Endothelial cell of umbilical vein (primary cell): ENCODE measurements at places on chromosomes 7 and 10.

DNA sequence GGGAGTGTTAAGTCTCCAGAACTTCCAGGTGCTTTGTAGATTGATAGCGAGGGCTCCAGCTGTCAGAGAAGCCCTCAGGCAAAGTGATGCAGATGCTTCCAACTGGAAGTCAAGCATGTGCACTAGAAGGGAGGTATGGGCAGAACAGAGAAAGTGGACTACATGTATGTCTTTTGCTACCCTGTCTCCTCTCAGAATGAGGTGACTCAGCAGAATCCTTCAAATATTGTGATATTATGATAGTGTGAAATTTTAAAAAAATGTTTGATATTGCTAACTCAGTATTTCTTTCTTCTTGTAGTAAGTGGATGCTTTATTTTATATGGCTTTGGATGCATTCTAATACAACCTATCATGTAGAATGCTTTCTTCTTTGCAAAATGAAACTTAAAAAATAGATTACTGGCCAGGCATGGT is 138.9 kb upstream of the SVIL start:
- no peak for DNase-seq

- no peak for DNase-seq
Observed at GRCh38 chr7:155941688-155942087, 129.4 kb upstream of the SHH start.

DNA sequence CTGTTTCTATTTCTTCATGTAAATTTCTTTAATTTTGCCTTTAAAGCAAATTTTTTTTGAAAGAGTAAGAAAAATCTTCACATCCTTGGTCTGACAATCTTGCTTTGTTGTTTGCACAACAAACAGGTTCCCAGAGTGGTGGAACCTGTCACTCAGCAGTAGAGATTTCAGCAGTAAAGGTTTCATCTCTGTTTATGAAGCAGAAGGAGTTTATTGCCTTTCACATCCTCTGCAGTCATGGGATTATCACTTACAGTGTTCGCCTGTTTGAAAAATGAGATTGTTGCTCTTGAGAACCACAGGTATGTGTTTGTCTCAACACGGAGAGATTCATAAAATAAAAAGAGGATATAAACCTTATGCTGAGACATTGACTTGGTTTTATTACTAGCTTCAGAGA is 342.6 kb downstream of the IPMK start:
- no peak for DNase-seq

- DNase-seq: no peak
Observed at GRCh38 chr10:33180390-33180789, 154.1 kb downstream of the NRP1 start.

DNA sequence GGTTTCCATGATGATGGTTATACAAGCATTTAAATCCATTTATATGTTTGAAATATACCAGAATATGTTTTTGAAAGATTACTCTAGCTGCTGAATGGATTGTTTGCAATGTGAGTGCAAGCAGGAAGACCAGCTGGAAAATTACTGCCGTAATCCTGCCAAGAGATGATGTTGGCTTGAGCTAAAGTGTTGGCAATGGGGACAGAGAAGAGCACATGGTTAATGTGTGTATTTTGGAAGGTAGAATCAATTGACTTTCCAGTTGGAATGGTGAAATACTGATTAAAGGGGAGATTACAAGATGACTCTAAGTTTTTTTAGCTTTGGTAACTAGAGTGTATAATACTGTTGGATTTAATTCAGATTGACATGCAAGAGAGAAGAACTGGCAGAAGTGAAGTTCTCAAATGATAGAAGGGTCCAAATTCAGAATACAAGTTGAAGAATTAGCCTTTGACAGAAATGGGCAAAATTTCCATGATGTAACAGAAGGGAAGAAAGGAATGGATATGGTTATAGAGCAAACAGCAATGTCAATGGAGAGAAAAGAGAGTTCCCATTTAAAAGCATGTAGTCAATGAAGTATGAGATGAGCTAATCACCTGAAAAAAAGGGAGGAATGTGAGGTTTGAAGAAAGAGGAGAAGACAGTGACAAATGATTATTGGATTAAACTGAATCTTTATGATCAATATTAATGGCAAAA is 422.0 kb downstream of the CDC14C start:
- no peak for DNase-seq

DNA sequence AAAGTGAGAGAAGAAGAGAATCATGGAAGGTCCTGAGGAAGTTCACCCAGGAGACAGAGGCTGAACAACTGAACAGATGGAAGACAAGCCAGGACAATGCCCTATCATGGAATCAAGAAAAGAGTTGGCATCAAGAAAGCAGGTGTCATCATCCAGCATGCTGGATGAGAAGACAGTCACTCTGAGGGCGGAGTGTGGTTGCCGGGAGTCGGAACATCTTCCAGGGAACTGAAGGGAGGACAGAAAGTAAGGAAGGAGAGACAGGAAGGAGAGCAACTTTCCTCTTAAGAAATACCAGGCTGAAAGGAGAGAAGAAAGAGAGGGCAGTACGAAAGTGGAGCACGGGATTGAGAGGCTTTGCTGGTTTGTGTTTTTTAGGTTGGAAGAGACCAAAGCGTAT is 654.5 kb upstream of the CELF2 start:
- no peak for DNase-seq
